ENCODE measurements at places on chromosomes 2 and 18.

DNA sequence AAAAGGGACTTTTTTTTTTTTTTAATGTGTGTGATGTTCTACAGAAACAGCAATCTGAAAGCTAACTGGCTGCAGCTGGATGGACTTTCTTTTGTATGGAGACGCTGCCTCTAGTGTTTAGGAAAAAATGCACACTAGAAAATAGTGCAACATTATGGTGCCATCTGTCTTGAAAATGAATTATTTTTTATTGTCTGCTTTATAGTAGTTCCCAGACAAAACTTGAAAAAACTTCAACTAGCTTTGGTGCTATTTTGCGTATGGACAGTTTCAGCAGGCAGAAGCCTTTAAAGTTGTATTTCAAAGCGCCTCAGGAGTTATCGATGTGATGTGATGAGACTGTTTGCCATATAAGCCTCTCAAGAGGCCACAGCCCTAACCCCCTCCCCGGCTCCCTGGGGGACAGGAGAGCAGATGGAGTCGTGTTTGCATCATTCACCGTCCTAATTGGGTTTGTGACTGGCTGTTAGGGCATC, 86.9 kb downstream of the LTBP1 start:
- DNase-seq, result no peak

DNA sequence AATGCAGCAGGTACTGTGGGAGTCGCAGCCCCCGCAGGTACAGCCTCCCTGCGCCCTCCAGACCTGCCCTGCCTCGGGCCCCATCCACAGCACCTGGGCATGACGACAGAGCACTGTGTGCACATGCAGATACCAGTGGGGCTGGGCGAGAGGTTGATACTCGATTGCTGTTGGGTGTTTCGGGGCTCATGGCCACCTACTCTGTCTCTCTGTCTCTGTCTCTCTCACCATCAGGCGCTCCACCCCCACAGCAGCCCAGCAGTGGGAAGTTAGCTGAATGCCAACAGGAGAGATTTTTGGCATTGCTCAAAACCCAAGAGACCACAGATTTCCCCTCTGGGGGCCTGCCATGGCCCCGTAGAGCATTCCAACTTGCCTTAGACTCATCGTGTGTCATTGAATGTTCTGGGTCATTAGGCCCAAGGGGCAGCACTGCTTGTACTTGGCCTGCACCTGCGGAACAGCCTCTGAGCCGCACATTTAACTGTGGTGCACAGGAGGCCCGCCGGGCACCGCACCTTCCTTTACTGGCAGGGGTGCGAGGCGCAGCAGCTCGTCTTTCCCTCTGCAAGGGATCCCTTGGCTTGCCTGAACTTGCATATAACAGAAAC, 18.8 kb downstream of the KCNIP3 start:
- DNase-seq, result no peak

GRCh38 chr2:8885449-8886201, 48.2 kb upstream of the KIDINS220 start:
- no peak for DNase-seq

DNA sequence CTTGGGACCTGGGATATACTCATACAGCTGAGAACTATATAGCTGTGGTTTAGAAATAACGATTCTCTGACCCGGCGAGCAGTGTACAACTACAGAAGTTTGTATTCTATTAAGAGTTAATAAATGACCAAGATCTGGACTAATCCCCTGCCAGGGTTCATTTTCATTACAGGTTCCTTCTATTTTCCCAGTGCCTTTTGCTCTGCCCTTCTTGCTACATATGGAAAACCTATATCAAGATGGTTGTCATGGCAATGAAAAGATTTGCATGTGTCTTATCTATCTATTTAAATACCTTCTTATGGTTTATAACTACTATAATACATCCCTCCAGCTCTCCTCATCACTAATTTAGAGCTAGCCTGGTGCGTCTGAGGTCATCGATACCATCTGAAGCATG, 965.2 kb downstream of the BCL11A start:
- DNase-seq, result no peak

DNA sequence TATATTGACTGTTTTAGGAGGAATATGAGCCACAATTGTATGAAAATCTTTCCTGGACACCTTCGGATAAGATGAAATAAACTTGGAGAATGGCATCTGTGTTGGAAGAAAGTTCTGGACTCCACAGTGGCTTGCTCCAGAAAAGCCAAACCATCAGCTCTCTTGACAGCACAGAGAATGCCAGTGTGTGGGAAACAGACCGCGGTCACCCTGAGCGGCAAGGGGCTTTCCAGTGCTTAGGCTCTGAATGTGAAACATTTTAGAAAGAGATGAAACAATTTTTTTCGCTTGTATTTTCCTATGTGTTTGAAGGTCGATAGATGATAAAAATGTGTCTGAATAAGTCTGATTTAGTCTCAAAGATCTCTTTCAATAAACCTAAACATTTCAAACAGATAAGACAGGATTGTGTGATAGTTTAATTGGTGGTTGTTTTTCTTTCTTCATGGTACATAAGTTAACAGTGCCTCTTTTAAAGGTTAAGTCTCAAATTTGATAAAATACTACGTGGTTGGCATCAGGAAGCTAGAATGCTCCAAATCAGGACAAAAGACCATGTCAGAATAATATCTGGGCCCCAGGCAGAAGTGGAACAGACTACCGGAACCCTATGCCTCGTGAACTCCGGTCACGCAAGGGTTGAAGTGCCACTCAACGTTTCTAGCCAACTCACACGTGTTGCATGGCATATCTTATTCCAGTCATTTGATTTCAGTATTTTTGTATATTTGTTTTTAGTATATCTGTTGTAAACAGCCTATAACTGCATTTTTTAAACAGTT, 28.9 kb downstream of the PTGR3 start:
- no peak for DNase-seq

DNA sequence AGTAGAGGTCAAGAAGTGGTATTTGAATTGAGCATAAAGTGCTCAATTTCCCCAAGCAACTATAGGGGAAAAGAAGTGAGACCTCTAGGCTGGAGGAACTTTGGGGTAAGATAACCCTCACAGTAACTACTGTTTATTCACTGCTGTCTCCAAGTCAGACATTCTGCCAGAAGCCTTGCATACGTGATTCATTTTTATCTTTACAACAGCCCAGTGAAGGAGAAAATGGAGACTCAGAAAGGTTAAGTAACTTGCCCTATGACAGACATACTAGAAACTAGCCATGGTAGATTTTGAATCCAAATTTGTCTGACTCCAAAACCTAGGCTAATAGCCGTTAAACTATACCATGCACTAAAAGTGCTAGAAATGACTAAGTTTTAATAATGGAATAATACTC, 28.4 kb downstream of the DNAJC10 start:
- DNase-seq, result no peak

DNA sequence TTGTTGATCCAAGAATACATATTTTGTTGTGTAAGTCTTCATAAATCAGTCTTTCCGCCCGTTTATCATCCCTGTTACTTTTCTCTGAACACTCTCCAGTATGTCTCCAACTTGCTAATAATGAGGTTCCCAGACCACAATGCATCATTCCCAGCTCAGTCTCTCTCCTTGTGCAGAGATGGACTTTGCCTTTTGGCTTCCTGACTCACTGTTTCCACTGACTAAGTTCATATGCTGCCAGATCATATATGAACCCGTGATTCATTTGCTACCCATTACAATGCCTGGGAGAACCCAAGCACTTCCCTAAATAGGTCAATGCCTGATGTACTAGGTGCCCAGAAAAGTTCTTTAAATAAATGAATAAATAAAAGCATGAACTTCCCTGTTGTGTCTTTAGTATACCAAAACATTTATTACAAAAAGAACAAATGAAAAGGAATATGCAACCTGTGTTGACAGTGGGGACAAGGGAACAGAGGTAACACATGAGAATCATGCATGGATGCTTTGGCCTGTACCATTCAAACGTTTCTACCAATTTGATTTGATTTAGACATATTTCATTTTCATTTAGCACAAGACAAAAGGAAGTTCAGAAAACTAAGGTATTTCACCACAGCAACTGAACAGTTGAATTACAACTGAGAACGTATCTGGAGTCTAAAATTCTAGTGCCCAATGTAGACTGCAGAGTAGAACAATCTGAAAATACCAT, 215.4 kb upstream of the HNRNPA3 start:
- DNase-seq, result no peak

- DNase-seq, result no peak
Observed at GRCh38 chr2:209425471-209426071, 1.7 kb downstream of the MAP2 start.

- DNase-seq, result no peak
Observed at GRCh38 chr2:183091318-183091953, 12.9 kb downstream of the DUSP19 start.

DNA sequence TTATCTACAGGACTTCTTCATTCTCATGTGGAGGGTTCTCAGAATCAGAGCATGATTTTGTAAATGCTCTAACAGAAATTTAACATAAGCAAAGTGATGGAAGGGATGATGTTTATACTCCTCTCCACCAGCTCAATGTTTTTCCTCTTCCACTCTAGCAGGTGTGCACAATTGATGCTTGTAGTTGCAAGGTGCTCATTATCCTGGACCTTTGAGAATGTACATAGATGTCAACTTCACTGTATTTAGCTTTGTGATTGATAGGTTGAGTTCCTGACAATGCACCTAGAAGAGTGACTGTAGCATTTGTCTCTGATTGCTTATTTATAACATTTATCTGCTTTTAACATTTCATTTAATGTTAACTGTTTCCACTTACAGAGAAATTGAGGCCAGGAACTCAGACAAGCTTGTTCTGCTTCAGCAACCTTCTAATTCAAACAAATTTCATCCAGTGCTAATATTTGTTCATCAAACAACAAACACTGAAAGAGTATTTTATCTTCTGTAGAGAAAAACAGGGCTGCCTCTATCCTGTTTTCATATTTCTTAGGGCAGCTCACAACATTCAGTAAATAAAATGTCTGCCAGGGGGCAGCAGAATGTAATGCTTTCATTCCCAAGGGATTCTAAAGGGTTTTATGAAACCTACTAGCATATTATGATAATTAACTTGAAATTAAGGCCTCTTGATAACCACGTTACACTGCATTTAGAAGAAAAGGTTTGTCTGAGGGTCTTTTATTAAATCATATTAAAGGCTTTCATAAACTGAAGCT, 127.9 kb upstream of the NOL4 start:
- DNase-seq, result no peak

DNA sequence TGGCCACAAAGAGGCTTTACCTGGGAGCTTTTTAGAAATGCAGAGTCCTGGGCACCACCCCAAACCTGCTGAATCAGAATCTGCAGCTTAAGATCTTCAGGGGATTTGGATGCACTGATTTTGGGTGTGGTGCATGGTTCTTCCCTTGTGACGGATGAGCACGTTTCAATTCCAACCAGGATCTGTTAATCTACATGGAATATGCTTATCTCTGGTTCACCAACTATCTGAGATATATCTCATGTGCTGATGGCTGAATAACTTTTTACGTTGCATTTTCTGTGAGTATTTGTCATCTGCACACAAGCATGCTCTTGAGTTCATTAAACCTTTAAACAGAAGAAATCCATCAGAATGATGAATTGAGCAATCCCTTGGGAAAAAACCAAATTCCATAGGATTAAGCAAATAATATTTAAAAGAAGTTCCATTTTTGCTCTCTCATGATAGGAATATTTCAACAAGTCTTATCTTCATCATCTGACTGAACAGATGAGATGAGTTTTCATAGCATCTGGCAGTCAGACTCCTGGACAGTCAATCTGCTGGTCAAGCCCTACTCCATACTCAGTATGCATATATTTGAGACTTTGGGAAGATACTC, 120.6 kb downstream of the PLB1 start:
- no peak for DNase-seq

- peak; percentile 11 for DNase-seq
Observed at GRCh38 chr2:46615986-46616485, 136.7 kb downstream of the TMEM247 start.

GRCh38 chr2:101974663-101975062, 17.1 kb upstream of the IL1R2 start:
- no peak for DNase-seq
